Sigmoid colon (tissue), 7 donors: ENCODE measurements at places on chromosomes 6 and 20. TPM values are rescaled to one million over a fixed set of nuclear protein-coding genes. Genes with fewer than 3 reads are reported as not detected.

- H3K36me3 ChIP-seq = no peaks in the 10 kb centered on the region
- H3K4me1 ChIP-seq = no peaks in the 10 kb centered on the region
- H3K27ac ChIP-seq = no peak overlapping the region
- no peak for DNase-seq
- no peak overlapping the region for H3K4me3 ChIP-seq
- no peaks in the 10 kb centered on the region for H3K27me3 ChIP-seq
Observed at GRCh38 chr6:12222405-12223366, 67.5 kb upstream of the EDN1 start.

The OVOL2 gene
- total RNA-seq = not detected

DNA sequence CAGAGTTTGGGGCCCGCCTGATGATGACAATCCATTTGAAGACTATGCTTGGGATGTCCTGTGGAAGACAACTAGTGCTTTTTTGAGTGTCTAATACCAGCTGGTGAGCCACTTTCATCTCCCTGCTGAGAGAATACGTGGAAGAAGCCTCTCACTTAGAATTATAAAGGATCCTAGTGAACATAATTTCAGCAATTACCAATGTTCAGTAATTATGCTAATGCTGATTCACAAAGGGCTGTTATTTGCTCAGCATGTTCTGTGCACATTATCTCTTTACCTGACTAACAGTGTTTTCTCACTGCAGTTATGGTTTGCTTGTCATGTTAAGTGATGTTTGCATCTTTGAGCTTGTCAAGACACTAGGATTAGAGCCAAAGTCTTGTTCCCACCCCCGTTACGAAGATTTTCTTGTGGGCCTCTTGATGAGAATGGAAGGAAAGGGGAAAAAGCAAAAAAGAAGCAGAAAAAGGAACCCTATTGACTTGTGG is 282.1 kb upstream of the CHD6 start:
- no peaks in the 10 kb centered on the region for H3K36me3 ChIP-seq
- H3K27me3 ChIP-seq = no peaks in the 10 kb centered on the region
- no peaks in the 10 kb centered on the region for H3K4me1 ChIP-seq
- H3K4me3 ChIP-seq = no peak overlapping the region
- H3K27ac ChIP-seq = no peak overlapping the region
- no peak for DNase-seq

DNA sequence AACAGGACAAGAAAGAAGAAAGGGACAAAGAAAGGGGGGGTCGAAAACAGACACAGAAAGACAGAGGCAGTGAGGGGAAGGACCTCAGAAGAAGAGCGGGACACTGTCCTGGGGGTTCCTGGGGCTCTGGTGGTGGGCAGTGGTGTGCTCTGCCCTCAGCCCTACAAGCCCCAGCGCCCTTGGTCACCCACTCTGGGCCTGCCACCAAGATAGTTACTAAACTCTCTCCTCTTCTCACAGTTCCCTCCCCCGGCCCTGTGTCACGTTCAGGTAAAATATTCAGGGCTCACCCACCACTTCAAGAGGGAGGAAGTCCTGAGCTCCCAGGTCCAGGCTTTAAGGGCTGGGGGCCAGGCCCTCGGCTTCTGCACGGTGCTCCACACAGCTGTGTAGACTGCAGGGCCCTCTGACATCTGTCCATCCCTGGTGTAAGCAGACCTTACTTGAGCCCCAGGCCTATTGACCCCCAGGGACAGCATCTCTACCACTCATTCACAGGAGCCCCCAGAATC is 87.4 kb downstream of the MRPL14 start:
- peaks cover 35% of the 10 kb centered on the region for H3K4me1 ChIP-seq
- H3K27me3 ChIP-seq = no peaks in the 10 kb centered on the region
- H3K27ac ChIP-seq = no peak overlapping the region
- no peak overlapping the region for H3K4me3 ChIP-seq

- H3K36me3 ChIP-seq = no peaks in the 10 kb centered on the region
- H3K27ac ChIP-seq = no peak overlapping the region
- DNase-seq = peak; percentile 79
- H3K4me3 ChIP-seq = no peak overlapping the region
- H3K4me1 ChIP-seq = no peaks in the 10 kb centered on the region
Observed at GRCh38 chr6:33915134-33915533, 111.3 kb upstream of the MLN start.

GRCh38 chr20:58795181-58795922 is 55.4 kb downstream of the GNAS-AS1 start:
- no peaks in the 10 kb centered on the region for H3K27me3 ChIP-seq
- H3K4me1 ChIP-seq = no peaks in the 10 kb centered on the region
- DNase-seq = no peak
- H3K27ac ChIP-seq = no peak overlapping the region
- H3K36me3 ChIP-seq = no peaks in the 10 kb centered on the region

- H3K4me3 ChIP-seq = peak within 1 kb of the TSS; percentile 85
- peaks cover 3% of the 10 kb centered on the region for H3K36me3 ChIP-seq
- H3K27ac ChIP-seq = peak within 1 kb of the TSS; percentile 91
- peak; percentile 98 for DNase-seq
Observed at GRCh38 chr6:135054569-135055498, at the start of gene HBS1L. TSS of gene HBS1L (minus strand) at chr6:135054822. CDS start at chr6:135054691, 131 bp downstream.

- no peaks in the 10 kb centered on the region for H3K4me1 ChIP-seq
- H3K27ac ChIP-seq = no peak overlapping the region
Observed at GRCh38 chr6:163942790-163943189, 528.3 kb downstream of the QKI start.

- H3K27me3 ChIP-seq = no peaks in the 10 kb centered on the region
- H3K27ac ChIP-seq = no peak overlapping the region
- DNase-seq = no peak
- H3K4me3 ChIP-seq = no peak overlapping the region
- H3K4me1 ChIP-seq = no peaks in the 10 kb centered on the region
Observed at GRCh38 chr6:1535295-1535694, 74.4 kb upstream of the FOXC1 start.

DNA sequence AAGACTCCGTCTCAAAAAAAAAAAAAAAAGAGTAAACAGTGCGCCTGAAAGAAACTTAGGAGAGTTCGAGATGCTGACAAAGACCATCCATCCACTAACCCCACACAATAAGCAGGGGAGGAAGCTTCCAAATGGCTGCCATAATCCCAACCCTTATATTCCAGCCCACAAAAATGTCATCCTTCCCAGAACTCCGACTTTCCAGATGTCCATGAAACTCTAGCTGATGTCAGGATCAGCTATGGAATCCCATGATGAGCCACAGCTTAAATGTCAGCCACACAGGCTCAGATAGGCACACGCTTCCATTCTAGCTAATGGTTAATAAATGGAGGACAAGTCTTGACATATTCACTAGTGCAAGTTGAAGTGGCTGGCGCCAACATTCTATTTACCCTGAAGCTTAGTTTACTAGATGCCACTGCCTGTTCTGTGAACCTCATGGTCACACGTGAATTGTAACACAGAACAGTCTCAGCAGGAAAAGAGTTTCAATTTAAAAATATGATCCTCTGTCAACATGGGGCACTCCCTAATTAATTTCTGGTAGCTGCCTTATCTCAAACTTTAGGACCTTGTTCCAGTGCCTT is 75.5 kb downstream of the FOXF2 start:
- H3K27ac ChIP-seq = no peak overlapping the region
- no peaks in the 10 kb centered on the region for H3K36me3 ChIP-seq
- DNase-seq = no peak
- no peaks in the 10 kb centered on the region for H3K4me1 ChIP-seq

The ACTL10 gene
- 0.66 TPM for total RNA-seq

GRCh38 chr6:50922579-50923525 is 104.2 kb downstream of the TFAP2B start:
- no peaks in the 10 kb centered on the region for H3K27me3 ChIP-seq
- no peaks in the 10 kb centered on the region for H3K4me1 ChIP-seq
- H3K36me3 ChIP-seq = no peaks in the 10 kb centered on the region
- H3K27ac ChIP-seq = no peak overlapping the region

The ERVFRD-1 gene
- total RNA-seq = not detected

DNA sequence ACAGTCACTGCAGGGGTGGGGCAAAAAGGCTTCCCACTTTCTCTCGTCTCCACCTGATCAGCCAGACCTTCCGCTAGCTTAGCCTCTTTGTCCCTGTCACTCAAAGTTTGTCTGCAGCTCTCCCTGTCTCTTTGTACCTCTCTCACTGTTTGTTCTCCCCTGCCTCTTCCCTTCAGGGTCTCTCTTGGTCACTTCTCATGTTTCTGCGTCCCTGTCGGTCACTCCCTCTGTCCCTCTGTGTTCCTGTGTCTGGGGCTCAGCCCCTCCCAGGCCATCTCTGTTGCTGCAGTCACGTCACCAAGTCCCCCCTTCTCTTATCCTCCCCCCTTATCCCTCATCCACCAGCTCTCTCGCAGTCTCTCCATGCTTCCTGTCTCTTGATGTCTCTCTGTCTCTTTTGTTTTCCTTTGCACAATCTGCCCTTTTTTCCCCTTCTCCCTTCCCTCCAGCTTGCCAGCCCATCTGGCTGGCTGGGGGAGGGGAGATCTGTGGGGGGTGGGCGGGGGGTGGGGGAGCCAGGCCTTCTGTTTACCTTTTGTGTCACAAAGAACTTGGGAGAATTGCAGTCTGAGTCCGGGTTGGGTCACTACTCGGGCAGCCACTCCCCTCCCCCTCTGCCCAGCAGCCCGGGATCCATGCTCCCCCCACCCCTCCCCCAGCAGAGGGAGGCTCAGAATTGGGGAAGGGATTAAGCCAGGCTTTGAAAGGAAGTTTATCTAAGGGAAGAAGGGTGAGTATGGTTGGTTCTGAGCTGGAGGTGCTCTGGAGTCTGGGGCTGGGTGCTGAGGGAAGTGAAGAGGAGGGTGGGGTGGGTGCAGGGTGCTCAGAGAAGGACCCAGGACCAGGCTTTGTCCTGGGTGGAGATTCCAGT is 32.3 kb downstream of the FOXP4 start:
- H3K36me3 ChIP-seq = no peaks in the 10 kb centered on the region
- H3K27me3 ChIP-seq = no peaks in the 10 kb centered on the region
- H3K4me3 ChIP-seq = no peak overlapping the region
- DNase-seq = no peak
- peak overlapping the region; percentile 47 for H3K27ac ChIP-seq
- peaks cover 51% of the 10 kb centered on the region for H3K4me1 ChIP-seq

DNA sequence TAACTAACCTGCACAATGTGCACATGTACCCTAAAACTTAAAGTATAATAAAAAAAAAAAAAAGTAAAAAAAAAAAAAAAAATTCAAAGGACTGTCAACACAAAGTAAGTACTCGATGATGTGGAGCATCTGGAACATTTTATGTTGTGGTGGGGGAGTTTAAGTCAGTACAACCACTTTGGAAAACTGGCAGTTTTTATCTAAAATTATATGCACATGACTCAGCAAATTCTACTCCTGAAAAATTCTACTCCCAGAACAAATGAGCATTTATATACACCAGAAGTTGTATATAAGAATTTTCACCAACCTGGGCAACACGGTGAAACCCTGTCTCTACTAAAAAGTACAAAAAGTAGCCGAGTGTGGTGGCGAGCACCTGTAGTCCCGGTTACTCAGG is 36.9 kb upstream of the CCDC28A start:
- no peak overlapping the region for H3K4me3 ChIP-seq
- no peaks in the 10 kb centered on the region for H3K36me3 ChIP-seq
- no peaks in the 10 kb centered on the region for H3K27me3 ChIP-seq
- no peak for DNase-seq
- H3K27ac ChIP-seq = no peak overlapping the region

The BPIFA1 gene
- not detected for total RNA-seq

The CALHM4 gene
- not detected for total RNA-seq

DNA sequence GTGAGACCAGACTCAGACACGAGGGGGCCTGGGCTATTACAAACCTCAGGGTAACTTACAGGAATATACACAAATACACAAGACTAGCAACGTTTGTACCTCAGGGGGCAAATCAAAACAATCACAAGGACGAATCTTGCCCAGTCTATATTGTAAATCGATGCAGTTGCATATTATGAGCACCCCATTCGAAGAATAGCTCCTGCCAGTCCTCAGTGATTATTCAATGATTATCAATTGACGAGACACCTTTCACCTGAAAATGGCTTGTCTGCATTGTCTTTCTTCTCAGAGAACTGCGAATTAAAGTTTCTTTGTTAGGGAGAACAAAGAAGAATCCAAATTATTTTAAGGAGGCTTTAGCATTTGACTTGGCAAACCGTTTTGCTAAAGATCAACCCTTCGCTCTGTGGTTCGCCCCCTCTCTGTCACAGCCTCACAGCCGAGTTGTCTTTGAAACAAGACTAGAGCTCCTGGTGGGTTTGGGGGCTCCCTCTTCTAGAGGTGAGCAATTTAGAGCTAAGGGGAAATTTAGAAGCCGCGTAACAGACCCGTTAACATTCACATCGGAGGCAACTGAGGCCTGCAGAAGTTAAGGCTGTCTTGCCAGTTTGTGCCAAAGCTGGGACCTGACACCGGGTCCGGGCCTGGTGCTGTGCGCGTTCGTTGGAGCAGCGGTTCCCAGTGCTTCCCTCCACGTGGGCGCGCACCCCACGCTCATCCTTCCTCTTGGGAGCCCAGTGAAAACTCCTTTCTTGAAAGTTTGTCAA is 24.9 kb upstream of the MAP3K7 start:
- no peak overlapping the region for H3K27ac ChIP-seq
- H3K27me3 ChIP-seq = no peaks in the 10 kb centered on the region
- no peaks in the 10 kb centered on the region for H3K4me1 ChIP-seq
- no peaks in the 10 kb centered on the region for H3K36me3 ChIP-seq

- H3K4me1 ChIP-seq = peaks cover 9% of the 10 kb centered on the region
- no peak overlapping the region for H3K27ac ChIP-seq
- H3K4me3 ChIP-seq = no peak overlapping the region
- peaks cover 11% of the 10 kb centered on the region for H3K27me3 ChIP-seq
- DNase-seq = no peak
Observed at GRCh38 chr6:116763906-116764628, 1.5 kb downstream of the FAM162B start.

- H3K36me3 ChIP-seq = no peaks in the 10 kb centered on the region
- H3K4me1 ChIP-seq = no peaks in the 10 kb centered on the region
- peak; percentile 88 for DNase-seq
- no peak overlapping the region for H3K27ac ChIP-seq
- H3K4me3 ChIP-seq = no peak overlapping the region
Observed at GRCh38 chr6:43724914-43725642, 37.5 kb upstream of the MRPS18A start.
